ENCODE measurements at places on chromosomes 2 and 18.
A peak's percentile ranks its signal among the peaks of the same experiment; 100 is the strongest.

- DNase-seq: no peak
Measured at GRCh38 chr18:64718808-64719207, 569.9 kb upstream of the LINC00305 start.

GRCh38 chr2:183359867-183360266 lies 235.6 kb downstream of the NUP35 start:
- no peak for DNase-seq

GRCh38 chr18:3015204-3015592 lies 2.3 kb upstream of the LPIN2 start:
- no peak for DNase-seq

DNA sequence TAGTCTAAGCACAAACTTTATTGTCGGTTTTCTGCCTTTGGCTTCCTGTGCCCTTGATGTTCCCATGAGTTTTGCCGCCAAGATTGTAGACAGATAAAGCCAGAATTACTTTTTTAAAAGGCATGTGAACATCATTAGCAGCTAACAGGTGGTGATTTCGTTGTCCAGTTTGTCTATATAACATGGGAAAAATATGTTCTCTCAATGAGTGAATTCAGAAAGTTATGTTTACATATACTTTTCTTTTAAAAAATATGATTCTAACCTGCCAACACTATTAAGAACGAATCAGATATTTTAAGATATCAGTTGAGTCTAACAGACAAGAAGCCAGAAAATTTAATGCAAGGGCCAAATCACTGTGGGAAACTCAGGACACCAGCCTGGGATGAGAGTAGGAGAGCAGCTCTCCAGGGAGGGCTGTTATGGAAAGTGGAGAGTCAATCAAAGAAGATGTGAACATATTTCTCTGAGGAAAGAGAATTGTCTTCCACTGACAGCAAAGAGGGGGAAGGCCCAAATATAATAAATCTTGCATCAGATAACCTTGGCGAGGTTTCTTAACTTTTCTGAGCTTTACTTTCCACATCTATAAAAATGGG lies 311.3 kb downstream of the ARHGAP15 start:
- no peak for DNase-seq

GRCh38 chr2:142965443-142965842 lies 88.0 kb downstream of the KYNU start:
- no peak for DNase-seq

DNA sequence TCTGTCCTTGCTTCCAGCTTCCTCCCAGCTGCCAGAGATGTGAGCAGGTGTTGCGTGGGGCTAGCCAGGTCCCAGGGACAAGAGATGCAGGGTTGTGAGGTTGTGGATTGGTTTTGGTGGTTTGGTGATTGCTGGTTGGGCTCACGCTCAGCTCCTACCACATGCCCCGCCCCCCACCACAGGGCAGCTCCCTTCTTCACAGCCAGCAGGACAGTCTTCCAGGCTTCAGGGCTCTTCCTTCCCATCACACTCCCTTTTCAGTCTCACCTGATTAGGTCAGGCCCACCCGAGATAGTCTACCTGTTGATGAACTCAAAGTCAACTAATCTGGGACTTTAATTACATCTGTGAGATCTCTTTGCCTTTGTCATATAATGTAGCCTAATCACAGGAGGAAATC lies 52.0 kb upstream of the GLI2 start:
- DNase-seq: no peak

- DNase-seq: peak; percentile 68
Measured at GRCh38 chr2:37306024-37306423, 18.6 kb downstream of the PRKD3 start.
